ENCODE measurements at places on chromosomes 1 and 21.

DNA sequence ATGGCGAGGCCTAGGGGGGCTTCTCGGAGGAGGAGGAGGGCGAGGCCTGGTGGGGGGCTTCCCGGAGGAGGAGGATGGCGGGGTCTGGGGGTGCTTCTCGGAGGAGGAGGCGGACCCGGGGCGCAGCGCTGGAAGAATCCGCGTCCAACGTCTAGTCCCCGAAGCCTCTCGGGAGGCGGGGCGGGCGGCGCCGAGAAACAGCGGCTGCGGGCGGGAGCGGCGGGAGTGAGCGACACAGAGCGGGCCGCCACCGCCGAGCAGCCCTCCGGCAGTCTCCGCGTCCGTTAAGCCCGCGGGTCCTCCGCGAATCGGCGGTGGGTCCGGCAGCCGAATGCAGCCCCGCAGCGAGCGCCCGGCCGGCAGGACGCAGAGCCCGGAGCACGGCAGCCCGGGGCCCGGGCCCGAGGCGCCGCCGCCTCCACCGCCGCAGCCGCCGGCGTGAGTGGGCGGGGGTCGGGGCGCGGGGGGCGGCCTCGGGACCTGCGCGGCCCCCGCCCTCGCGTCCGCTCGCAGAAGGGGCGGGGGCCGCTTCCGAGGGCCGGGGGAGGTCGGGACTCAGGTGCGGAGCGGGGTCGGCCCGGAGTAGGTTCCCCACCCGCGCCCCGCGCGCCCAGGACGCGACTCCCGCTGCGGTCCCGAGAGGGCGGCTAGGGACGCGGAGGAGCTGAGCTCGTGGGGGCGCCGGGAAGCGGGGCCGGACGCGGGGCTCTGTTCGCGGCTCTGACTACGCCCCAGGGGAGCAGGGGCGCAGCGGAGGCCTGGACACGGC is at the start of gene KLHL17:
KLHL17 (plus strand) TSS at position 222 of the 769 bp plus-strand sequence; CDS start at position 332, 110 bp downstream.
- H3K27ac ChIP-seq, result no peak within 1 kb of the TSS
- H3K4me3 ChIP-seq, result peak within 1 kb of the TSS; percentile 72
- H3K4me1 ChIP-seq, result peaks cover 14% of the 10 kb centered on the region
- H3K36me3 ChIP-seq, result no peaks in the 10 kb centered on the region
- H3K27me3 ChIP-seq, result no peaks in the 10 kb centered on the region

DNA sequence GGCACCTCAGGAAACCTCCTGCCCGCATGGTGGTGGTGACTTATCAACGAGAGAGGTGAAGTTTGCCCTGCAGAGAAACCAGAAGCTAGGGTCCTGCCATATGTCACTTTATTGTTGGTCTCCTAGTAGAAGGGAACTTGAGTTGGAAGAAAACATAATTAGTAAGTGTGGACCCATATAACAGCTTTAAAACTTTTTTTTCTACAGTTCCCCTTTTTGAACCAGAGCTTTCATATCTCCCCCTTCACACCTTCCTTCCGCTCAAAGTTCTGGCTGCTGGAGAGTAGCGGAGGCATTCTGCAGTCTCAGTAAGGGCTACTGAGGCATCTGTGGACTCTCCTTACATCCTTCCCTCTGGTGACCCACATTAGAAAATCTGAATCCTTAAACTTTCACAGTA is 48.9 kb downstream of the PHC2 start:
- H3K27me3 ChIP-seq, result no peaks in the 10 kb centered on the region
- H3K36me3 ChIP-seq, result no peaks in the 10 kb centered on the region
- H3K27ac ChIP-seq, result no peak overlapping the region
- no peak for DNase-seq
- no peak overlapping the region for H3K4me3 ChIP-seq

- 0 out of 2 replicates have a peak, but pooled peaks cover 2% of the 10 kb centered on the region for H3K4me1 ChIP-seq
- no peak overlapping the region for H3K27ac ChIP-seq
- no peaks in the 10 kb centered on the region for H3K36me3 ChIP-seq
- no peak for DNase-seq
These were observed 505 bp downstream of the LMNA start for GRCh38 chr1:156114919-156115513.

GRCh38 chr1:40872276-40872675 is 10.1 kb upstream of the CITED4 start:
- no peak for DNase-seq
- H3K4me3 ChIP-seq, result no peak overlapping the region
- no peak overlapping the region for H3K27ac ChIP-seq
- peaks cover 7% of the 10 kb centered on the region for H3K27me3 ChIP-seq
- no peaks in the 10 kb centered on the region for H3K4me1 ChIP-seq
- H3K36me3 ChIP-seq, result 0 out of 2 replicates have a peak, but pooled peaks cover 2% of the 10 kb centered on the region

DNA sequence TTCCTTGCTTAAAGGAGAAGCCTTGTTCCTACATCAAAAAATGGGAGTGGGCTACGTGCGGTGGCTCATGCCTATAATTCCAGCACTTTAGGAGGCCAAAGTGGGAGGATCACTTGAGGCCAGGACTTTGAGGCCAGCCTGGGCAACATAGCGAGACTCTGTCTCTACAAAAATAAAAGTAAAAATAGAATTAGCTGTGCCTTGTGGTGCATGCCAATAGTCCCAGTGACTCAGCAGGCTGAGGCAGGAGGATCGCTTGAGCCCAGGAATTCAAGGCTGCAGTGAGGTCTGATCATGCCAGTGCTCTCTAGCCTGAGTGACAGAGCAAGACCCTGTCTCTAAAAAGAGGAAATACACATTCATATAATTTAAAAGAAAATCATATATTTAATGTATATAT is 127.1 kb downstream of the C1orf21 start:
- no peak for DNase-seq
- H3K36me3 ChIP-seq, result no peaks in the 10 kb centered on the region
- no peaks in the 10 kb centered on the region for H3K4me1 ChIP-seq
- H3K27me3 ChIP-seq, result no peaks in the 10 kb centered on the region
- no peak overlapping the region for H3K27ac ChIP-seq
- H3K4me3 ChIP-seq, result no peak overlapping the region

- no peak overlapping the region for H3K27ac ChIP-seq
- no peak overlapping the region for H3K4me3 ChIP-seq
- no peaks in the 10 kb centered on the region for H3K4me1 ChIP-seq
- no peaks in the 10 kb centered on the region for H3K36me3 ChIP-seq
These were observed 60.5 kb upstream of the GJB5 start for GRCh38 chr1:34694383-34694782.

DNA sequence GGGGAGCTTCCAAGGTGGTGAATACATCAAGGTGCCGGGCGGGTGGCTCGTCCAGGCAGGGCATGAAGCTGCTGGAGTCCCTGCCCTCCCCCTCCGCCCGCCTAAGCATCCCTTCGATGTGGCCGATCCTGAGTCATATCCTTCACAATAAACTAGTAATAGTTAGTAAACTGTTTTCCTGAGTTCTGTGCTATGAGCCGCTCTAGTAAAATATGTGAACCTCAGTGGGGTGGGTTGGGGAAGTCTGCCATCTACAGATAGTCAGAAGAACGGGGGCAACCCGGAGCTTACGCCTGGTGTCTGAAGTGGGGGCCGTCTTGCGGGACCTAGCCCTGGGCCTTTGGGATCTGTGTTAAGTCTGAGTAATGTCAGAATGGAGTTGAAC is 21.6 kb downstream of the C2CD2 start:
- H3K27ac ChIP-seq, result no peak overlapping the region
- DNase-seq, result no peak
- no peaks in the 10 kb centered on the region for H3K27me3 ChIP-seq
- H3K36me3 ChIP-seq, result no peaks in the 10 kb centered on the region

- DNase-seq, result no peak
- H3K4me3 ChIP-seq, result no peak overlapping the region
These were observed 189.2 kb downstream of the CDC7 start for GRCh38 chr1:91689641-91690481.

DNA sequence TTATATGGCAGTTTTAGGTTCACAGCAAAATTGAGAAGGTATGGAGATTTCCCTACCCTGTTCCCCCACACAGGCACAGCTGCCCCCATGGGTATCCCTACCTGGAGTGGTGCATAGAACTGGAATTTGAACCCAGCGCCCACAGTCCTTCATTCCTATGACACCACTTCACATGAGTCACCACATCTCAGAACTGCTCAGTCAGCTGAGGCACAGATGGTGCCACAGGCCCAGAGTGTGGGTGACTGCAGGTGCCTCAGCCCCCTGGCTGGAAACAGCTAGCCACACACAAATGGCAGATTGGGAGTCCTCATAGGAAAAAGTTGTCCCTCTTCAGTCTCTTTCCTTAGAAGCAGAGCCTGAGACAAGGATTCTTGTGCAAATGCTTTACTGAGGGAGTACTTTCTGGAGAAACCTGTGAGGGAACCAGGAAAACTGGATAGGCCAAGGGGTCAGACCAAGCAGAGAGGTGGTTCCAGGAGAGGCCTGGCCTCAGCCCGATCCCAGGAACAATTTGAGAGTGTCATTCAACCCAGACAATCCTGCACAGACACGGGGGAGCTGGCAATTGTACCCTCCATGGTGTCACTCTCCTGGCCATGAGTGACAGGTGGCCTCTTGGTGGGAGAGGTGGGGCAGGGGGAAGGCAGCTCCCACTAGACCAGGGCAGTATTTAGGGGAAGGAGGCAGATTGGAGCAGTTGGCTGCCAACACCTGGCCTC is 6.9 kb downstream of the PLA2G2D start:
- H3K4me1 ChIP-seq, result no peaks in the 10 kb centered on the region
- H3K27me3 ChIP-seq, result no peaks in the 10 kb centered on the region
- no peak overlapping the region for H3K27ac ChIP-seq
- H3K4me3 ChIP-seq, result no peak overlapping the region
- DNase-seq, result no peak
- H3K36me3 ChIP-seq, result no peaks in the 10 kb centered on the region

DNA sequence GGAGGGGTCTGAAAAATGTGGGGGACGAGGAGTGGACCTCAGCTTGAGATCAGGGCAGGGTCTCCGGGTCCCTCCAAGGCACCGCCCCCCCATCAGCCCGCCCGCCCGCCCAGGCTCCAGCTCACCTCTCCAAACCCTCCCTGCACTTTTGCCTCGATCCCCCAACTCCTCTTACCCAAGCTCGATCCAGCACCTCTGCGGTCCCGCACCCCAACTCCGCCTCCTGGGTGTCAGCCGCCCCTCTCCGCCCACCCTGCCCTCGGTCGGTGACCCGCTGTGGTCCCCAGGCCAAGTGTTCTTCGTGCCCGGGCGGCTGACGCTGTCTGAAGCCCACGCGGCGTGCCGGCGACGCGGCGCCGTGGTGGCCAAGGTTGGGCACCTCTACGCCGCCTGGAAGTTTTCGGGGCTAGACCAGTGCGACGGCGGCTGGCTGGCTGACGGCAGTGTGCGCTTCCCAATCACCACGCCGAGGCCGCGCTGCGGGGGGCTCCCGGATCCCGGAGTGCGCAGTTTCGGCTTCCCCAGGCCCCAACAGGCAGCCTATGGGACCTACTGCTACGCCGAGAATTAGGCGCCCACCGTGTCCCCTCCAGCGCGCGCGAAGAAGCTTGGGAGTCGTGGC is 5.7 kb downstream of the HAPLN2 start:
- H3K27ac ChIP-seq, result no peak overlapping the region
- H3K4me1 ChIP-seq, result peaks cover 4% of the 10 kb centered on the region
- H3K36me3 ChIP-seq, result no peaks in the 10 kb centered on the region
- no peaks in the 10 kb centered on the region for H3K27me3 ChIP-seq
- no peak for DNase-seq

DNA sequence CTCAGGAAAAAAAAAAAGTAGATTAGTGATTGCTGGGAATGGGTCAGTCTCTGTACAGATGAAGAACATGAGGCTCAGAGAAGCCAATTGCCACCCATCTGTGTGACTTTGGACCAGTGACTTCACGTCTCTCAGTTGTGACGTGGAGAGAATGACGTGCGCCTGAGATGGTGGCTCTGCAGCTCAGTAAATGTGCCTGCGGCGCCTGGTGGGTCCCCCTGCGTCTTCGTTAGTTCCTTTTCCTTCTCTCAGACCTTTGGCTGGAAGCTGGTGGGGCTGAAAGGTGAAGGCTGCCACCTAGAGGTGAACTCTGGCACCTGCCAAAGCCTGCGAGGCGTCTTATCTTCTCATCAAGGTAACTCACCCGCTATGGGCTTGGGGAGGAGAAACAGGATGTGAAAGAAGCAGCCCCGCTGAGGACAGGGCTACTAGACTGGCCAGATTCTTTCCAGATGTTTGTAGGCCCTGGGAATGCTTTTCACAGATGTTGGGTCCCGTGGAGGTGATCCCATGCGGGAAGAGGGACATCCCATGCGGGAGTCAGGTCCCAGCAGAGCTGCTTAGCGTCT is 8.7 kb upstream of the E2F2 start:
- H3K27ac ChIP-seq, result no peak overlapping the region
- H3K4me1 ChIP-seq, result peaks cover 15% of the 10 kb centered on the region
- H3K36me3 ChIP-seq, result no peaks in the 10 kb centered on the region
- H3K27me3 ChIP-seq, result no peaks in the 10 kb centered on the region
- H3K4me3 ChIP-seq, result no peak overlapping the region

- no peak overlapping the region for H3K4me3 ChIP-seq
- DNase-seq, result no peak
- H3K36me3 ChIP-seq, result no peaks in the 10 kb centered on the region
- H3K27ac ChIP-seq, result no peak overlapping the region
- no peaks in the 10 kb centered on the region for H3K27me3 ChIP-seq
- no peaks in the 10 kb centered on the region for H3K4me1 ChIP-seq
These were observed 23.4 kb downstream of the C8A start for GRCh38 chr1:56877973-56878372.

GRCh38 chr1:50976111-50976889 is 6.3 kb downstream of the CDKN2C start:
- DNase-seq, result peak; percentile 55
- H3K4me3 ChIP-seq, result peak overlapping the region; percentile 94
- H3K27me3 ChIP-seq, result no peaks in the 10 kb centered on the region
- peaks cover 53% of the 10 kb centered on the region for H3K4me1 ChIP-seq
- 0 out of 2 replicates have a peak, but pooled peaks cover 5% of the 10 kb centered on the region for H3K36me3 ChIP-seq

- no peak for DNase-seq
- H3K27me3 ChIP-seq, result no peaks in the 10 kb centered on the region
- H3K36me3 ChIP-seq, result peaks cover 2% of the 10 kb centered on the region
- H3K27ac ChIP-seq, result no peak overlapping the region
These were observed 272.0 kb downstream of the PTPRC start for GRCh38 chr1:198910816-198911215.

GRCh38 chr1:72094209-72094608 is 188.1 kb downstream of the NEGR1 start:
- H3K36me3 ChIP-seq, result no peaks in the 10 kb centered on the region
- H3K27me3 ChIP-seq, result no peaks in the 10 kb centered on the region
- H3K4me1 ChIP-seq, result no peaks in the 10 kb centered on the region
- H3K27ac ChIP-seq, result no peak overlapping the region

DNA sequence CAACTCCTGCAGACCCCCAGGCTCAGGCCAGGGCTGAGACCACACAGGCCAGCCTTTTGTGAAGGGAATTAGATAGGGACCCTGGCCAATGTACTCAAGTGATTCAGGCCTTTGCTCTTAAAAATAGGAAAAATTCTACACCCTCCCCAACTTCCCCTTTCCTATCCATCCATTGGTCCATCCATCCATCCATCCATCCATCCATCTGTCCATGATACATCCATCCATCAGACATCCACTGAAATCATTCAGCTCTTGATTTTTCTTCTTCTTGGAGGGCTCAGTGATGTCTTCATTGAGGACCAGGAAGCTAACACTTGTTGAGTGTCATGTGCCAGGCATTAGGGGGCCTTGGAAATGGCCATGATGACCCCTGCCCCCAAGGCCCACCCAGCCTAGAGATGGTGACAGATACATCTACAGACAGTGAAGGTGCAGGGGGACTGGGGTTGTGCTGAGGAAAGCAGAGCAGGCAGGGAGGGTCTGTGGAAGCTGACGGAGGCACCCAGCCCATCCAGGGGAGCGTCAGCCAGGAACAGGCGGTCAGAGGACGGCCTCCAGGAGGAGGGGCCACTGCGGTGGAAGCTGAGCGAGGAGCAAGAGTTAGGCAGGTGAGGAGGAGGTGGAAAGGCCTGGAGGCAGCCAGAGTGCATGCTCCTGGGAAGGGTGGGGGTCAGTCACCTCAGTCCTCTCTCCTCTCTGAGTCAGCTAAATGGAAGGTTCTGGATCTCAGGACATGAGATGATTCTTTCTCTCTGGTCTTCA is 81.9 kb downstream of the EPHB2 start:
- H3K27me3 ChIP-seq, result no peaks in the 10 kb centered on the region
- DNase-seq, result no peak
